ENCODE measurements at places on chromosomes 4 and X. TPM values are rescaled to one million over a fixed set of nuclear protein-coding genes. Genes with fewer than 3 reads are reported as not detected.

GRIA3 gene
- total RNA-seq = not detected

ZNF711 gene
- total RNA-seq = 6.3 TPM

TEX13B gene
- total RNA-seq = not detected

PDCL2 gene
- not detected for total RNA-seq

- DNase-seq = no peak
Observed at GRCh38 chrX:120697053-120697452, 67.2 kb upstream of the C1GALT1C1 start.

GYPE gene
- not detected for total RNA-seq

Data from Daoy (cell line).